Tibial artery (tissue), 4 donors: ENCODE measurements at places on chromosomes 2 and 18.
A peak's percentile ranks its signal among the peaks of the same experiment; 100 is the strongest.

DNA sequence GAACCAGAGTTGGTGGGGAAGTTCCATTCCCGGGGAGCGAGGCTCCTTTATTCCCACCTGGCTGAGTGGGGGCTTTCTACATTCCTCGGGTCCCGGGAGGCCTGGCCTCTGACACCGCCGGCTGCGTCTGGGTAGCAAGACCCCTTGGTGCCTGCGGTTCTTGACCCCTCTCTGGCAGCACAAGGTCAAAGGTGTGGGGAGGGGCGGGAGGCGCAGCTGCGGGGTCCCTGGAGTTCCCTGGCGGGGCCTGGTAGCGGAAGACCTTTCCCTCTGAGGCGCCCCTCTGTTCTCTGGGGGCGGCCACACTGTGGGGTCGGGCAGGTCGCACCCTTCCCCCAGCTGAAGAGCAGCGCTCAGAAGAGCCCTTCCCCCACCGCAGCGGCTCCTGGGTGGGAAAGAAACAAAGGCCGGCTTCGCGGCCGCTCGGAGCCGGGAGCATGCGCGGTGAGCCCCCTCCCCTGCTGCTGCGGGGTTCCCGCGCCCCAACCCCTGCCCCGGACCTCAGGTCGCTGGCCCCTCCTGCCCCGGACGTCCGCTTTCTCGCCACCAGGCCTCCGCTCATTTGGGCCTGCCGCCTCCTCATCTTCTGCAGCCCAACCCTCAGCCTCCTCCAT, 146.3 kb downstream of the ANKRD44 start:
- DNase-seq: no peak

DNA sequence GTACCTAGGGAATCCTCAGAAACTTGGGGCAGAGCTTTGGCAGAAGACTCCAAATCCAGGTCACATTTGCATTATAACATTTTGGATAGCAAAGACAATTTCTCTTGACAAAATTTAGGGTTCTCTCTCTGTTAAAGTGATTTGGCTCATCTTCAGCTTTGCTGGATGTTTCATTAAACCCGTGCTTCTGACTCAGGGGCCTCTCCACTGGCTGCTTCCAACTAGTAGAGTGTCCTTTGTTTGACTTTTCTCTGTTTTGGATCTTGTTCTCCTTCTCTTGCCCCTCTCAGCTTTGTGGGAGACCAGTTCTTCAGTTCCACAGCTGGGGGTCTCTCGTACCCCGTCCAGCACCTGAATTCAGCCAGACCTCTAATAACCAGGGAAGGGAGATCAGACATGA, 145.6 kb downstream of the PLCL1 start:
- no peak for DNase-seq

GRCh38 chr18:42305869-42306593, 351.0 kb downstream of the PIK3C3 start:
- no peak for DNase-seq

GRCh38 chr2:194750926-194751325, 906.1 kb upstream of the SLC39A10 start:
- no peak for DNase-seq

DNA sequence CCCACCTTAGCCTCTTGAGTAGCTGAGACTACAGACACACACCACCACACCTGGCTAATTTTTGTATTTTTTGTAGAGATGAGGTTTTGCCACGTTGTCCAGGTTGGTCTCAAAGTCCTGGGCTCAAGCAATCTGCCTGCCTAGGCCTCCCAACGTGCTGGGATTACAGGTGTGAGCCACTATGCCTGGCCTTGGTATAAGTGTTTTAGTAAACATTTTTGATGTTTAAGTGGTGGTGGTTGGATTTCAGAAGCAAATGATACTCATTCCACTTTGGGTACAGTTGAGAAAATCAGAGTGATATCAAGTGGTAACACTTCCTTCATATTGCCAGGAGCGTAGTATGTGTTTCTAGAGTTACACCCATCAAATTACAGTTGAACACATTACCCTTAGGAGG, 25.4 kb downstream of the ACADL start:
- DNase-seq: no peak

DNA sequence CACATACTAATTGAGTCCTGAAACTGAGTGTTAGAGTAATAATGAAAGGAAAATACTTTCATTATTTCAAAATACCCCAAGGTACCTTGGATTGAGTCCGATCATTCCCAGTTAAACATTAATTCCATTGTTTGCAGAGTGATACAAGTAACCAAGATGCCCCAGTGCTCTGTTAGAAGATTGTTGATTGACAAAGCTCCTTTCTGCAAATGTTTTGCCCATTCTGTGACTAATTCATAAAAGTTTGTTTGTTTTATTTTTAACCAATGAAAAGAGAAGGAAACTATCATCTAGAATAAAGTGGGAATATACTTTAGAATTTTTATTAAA, 124.0 kb downstream of the GULP1 start:
- no peak for DNase-seq

DNA sequence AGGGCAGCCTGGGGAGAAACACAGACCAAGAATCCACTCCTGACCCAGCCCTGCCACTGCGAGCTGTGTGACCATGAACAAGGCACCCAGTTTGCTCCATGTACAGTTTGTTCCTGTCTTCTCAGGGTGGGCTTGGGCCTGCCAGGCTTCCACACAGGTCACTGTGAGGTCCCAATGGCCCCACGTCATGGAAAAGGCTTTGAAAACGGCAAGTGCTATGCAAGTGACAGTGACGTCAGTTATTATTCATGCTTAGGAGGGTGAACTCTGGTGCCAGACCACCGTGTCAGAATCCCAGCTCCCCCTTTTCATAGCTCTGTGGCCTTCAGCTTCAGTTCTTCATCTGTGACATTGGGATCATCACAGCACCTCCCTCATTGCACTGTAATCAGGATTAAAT, 87.1 kb downstream of the TNS1 start:
- peak; percentile 90 for DNase-seq

DNA sequence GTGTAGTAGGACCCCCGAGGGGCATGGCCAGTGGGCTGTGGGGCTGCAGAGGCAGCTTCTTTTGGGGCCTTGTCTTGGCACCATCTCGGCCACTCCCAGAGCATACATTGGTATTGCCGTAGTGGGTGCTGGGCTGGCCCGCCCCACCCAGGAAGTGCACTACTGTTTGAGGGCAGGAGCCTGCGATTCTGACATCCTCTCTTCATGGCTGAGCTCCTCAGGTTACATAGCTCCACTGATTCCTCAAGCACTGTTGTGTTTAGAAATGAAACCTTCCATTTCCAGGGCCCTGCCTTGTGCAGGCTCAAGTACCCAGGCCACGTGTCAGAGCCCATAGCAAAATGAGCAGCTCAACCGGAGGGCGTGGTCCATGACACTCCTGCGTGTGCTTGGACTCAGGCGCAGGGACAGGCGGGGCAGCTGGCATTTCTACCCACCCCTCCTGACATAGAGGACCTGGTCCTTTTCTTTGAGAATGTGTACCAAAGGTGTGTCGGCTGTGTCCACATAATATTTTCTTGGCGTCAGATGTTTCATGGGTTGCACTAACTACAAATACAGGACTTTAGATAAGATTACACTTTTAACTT, 67.9 kb downstream of the DGKD start:
- no peak for DNase-seq

DNA sequence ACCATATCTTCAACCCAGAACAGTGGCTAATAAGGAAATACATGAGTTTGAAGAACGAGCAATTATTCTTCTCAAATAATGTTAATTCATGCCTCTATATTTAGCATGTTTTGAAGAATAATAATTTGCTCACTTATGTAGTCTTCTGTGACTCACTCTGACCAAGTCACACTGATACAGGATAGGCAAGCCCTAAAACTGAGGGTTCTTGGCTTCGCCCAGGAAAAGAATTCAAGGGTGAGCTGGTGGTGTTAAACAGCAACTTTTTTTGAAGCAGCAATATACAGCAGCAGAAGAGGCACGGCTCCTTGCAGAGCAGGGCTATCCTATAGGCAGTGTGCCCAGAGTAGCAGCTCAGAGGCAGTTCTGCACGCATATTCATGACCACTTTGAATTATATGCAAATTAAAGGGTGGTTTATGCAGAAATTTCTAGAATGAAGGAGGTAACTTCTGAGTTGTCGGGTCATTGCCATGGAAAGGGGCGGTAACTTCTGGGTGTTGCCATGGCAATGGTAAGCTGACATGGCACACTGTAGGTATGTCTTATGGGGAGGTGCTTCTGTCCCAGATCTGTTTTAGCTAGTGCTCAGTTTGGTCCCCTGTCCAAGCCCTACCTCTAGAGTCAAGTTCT, 200.6 kb downstream of the RND3 start:
- no peak for DNase-seq

DNA sequence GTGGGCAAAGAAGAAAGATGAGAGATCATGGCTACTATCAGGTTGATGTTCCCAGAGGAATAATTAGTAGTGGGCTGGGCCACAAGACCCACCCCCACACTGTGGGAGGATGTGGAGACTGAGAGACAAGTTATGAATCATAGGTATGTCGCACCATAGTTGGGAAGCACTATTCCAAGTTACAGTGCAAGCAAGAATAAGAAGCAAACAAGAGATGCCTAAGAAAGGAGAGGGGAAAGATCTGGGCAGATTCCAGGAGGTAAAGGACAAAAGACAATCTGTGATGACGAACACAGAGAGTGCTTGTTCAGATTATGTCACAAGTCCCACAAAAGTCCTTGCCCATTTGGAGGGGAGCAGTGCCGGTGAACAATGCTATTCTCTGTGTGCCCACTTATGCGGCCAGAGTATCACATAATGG, 56.6 kb downstream of the FAM228A start:
- no peak for DNase-seq

DNA sequence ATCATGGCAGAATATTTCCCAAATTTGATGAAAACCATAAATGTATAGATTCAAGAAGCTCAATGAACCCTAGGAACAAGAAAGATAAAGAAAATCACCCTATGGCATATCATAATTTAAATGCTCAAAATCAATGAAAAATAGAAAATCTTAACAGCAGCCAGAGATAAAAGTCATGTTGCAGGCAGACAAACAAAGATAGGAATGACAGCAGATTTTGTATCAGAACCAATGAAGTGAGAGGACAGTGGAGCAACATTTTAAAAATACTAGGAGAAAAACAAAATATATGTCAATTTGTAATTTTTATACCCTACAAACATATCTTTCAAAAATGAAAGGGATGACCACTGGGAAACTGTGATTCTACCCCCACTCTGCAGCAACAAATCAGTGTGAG, 203.3 kb downstream of the PIEZO2 start:
- no peak for DNase-seq

- DNase-seq: no peak
Observed at GRCh38 chr2:66869076-66869475, 434.2 kb downstream of the MEIS1 start.

DNA sequence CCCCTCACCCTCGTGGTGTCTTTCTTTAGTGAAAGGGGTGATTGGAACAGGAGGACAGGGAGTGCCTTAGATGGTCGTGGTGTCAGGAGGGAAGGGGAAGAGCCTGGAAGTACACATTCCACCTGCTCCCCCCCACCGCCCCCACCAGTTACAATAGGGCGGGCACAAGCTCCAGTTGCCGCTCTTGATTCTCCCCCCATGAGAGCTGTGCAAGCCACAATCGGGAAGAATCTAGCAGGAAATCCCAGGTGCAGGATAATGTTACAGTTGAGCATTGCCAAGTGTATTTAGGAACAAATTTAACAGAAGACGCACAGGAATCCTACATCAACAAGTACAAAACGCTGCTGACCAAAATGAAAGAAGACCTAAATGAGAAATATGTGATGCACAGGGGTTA, 73.6 kb downstream of the ASAP2 start:
- no peak for DNase-seq

DNA sequence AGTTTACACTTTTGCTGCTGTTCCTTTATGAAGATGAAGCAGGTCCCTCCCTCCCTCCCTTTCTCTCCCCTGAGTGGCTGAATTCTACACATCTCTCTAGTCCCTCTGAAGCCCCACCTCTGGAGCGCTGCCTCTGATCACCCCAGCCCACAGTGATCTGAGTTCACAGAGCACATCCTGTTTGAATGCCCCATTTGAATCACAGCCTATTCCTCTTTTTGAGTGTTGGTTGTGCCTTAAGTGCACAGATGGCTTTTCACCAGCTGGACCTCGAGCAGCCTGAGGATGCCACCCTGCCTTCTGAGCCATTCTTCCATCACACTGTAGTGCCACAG, 87.1 kb downstream of the ITGB1BP1 start:
- DNase-seq: no peak

DNA sequence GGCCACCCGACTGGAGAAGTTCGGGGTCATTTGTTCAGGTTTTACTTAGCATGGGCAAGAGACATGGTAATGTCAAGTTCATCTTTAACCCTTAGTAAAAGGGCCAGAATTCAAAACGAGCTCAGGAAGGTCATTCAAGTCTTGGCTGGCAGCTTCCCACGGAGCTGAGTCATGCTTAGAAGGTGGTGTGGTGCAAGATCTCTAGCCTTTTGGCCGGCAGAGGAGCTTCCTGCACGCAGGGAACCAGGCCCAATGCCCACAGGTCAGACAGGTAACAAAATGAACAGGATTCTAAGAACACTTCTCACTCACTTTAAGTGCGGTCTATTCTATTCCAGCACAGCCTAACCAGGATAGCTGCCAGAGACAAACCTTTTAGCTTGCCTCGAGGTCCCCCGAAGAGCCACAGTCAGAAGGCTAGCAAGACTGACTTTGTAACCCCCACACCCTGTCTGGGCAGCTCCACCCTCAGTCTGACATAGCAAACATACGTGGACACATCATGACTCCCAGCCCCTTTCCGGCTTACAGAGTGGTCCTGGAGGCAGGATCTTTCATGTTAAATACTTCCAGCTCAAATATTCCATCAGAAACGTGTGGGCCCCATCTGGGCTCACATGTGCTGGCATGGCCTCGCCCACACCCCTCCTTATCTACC, 292.7 kb downstream of the BCL11A start:
- DNase-seq: no peak

DNA sequence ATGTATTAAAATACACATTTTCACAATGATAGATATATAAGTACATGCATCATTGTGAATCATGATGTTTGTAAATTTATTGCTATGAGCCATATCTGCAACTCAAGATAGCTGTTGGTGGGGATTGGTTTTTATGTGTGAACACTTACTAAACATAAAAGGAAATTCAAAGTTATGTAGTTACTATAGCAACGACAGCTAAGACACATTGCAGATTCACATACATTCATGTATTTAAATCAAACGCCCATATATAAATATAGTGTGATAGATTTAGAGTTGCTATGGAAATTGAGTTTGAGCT, 65.6 kb downstream of the MAPRE2 start:
- DNase-seq: no peak

DNA sequence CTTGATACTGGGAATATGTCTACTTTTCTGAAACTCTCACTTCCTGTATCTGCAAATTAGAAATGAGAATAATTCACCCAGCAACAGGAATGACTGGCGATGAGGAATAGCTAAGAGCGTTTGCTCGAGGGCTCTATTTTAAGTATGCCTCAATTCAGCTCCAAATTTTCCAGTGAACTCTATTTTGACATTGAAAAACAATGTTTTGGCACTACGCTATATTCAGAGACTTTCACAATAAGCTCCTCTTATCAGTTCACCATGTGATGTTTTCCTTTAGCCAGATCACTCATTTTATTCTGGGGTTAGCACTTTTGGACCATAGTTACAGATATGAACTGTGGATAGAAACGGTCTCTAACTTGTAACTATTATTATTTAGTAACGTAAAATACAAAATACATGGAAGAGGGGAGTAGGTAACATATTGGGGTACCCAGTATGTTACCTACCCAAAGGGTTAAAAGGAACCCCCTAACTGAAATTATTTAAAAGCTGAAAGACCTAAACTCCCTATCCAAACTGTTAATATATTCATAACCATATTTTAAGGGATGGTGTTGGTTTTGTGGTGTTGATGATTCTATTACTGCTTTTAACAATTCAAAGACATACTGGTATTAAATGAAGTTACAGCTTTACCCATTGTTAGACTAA, 28.1 kb downstream of the SLC40A1 start:
- DNase-seq: no peak

- no peak for DNase-seq
Observed at GRCh38 chr2:85760371-85760770, 6.6 kb downstream of the ATOH8 start.
